Caki2 (cell line): ENCODE measurements at places on chromosomes 12 and 14. TPM values are rescaled to one million over a fixed set of nuclear protein-coding genes. Genes with fewer than 3 reads are reported as not detected.

ANAPC7 gene
- 32.2 and 57.5 TPM in 2 replicates for total RNA-seq

PALS1 gene
- total RNA-seq, result 12.4 and 15.7 TPM in 2 replicates

BATF gene
- not detected in 2 replicates for total RNA-seq

RPL10L gene
- not detected in 2 replicates for total RNA-seq

FLRT2 gene
- under 0.01 and 0.07 TPM in 2 replicates for total RNA-seq
